Aorta (tissue), 5 donors: ENCODE measurements at places on chromosomes 4 and X. TPM values are rescaled to one million over a fixed set of nuclear protein-coding genes. Genes with fewer than 3 reads are reported as not detected.

Gene NOX1
- not detected for polyA plus RNA-seq

DNA sequence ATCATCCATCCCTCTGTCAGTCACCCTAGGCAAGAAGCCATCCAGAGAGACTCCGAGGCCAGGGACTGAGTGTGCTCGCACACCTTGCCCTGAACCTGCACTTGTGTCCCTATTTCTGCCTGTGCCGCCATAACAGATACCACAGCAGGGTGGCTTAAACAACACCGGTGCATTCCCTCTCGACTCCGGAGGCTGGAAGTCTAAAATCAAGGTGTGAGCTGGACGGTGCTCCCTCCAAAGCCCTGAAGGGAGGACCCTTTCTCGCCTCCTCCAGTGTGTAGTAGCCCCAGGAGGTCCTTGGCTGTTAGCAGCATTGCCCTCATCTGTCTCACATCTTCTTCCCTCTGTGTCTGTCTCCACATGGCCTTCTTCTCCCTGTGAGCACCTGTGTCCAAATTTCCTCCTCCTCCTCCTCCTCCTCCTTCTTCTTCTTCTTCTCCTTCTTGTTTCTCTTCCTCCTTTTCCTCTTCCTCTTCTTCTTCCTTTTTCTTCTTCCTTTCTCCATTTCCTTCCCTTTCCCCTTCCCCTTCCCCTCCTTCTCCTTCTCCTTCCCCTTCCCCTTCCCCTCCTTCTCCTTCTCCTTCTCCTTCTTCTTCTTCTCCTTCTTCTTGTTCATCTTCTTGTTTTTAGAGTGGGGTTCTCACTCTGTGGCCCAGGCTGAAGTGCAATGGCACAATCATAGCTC, 98.1 kb upstream of the ENPP6 start:
- H3K4me1 ChIP-seq: no peaks in the 10 kb centered on the region
- no peak for DNase-seq
- H3K27ac ChIP-seq: no peak overlapping the region
- no peaks in the 10 kb centered on the region for H3K27me3 ChIP-seq
- no peaks in the 10 kb centered on the region for H3K36me3 ChIP-seq

Gene USP17L19
- polyA plus RNA-seq: not detected

GRCh38 chr4:127601029-127601428, 31.7 kb upstream of the INTU start:
- no peak overlapping the region for H3K27ac ChIP-seq
- no peaks in the 10 kb centered on the region for H3K4me1 ChIP-seq
- no peak for DNase-seq
- H3K4me3 ChIP-seq: no peak overlapping the region

Gene AWAT2
- not detected for polyA plus RNA-seq

Gene SUV39H1
- 0.88 TPM for polyA plus RNA-seq

Gene EXOC1L
- polyA plus RNA-seq: not detected

Gene UBQLN2
- 16.3 TPM for polyA plus RNA-seq

DNA sequence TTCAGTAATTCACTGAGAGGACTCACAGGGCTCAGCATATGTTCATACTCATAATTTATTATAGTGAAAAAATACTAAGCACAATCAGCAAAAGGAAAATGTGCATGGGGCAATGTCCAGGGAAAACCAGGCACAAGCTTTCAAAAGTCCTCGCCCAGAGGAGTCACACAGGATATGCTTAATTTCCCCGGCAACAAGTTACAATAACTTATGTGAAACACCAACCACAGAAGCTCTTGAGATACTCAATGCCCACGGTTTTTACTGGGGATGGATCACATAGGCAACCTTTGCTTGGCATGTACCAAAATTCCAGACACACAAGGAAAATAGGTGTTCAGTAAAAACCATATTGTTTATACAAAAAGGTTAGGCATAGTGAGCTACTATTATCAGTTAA, 38.5 kb upstream of the STPG2 start:
- no peaks in the 10 kb centered on the region for H3K27me3 ChIP-seq
- no peaks in the 10 kb centered on the region for H3K4me1 ChIP-seq
- DNase-seq: no peak
- H3K27ac ChIP-seq: no peak overlapping the region
- H3K4me3 ChIP-seq: no peak overlapping the region
